Diencephalon (tissue), 1 donor: ENCODE measurements at places on chromosomes 5 and 9. TPM values are rescaled to one million over a fixed set of nuclear protein-coding genes. Genes with fewer than 3 reads are reported as not detected.

Gene ABCA1
- 32.5 TPM for total RNA-seq

Gene TAF11L5
- total RNA-seq, result not detected

Gene PIP5K1B
- 7.6 TPM for total RNA-seq

Gene ADAMTSL2
- total RNA-seq, result 6.0 TPM

Gene AK1
- 68.7 TPM for total RNA-seq
